GM23338 (cell line): ENCODE measurements at places on chromosomes 13 and 19.

DNA sequence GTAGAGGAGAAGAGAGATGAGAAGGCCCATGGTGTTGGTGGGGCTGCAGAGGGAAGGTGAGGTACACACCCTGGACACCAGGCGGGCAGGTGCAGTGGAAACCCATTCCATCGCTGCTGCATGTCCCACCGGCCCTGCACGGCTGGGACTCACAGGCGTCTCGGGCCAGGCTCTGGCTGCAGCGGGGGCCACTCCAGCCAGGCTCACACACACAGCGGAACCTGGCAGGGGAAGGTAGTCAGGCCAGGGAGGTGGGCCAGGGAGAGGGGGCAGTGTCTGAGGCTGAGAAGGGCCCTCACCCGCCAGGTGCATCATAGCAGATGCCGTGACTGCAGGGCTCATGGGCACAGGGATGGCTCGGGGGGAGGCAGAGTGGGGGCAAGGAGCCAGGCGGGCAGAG lies 15.6 kb downstream of the NOTCH3 start:
- DNase-seq, result no peak

- DNase-seq, result no peak
Measured at GRCh38 chr13:37294472-37294871, 189.0 kb upstream of the CSNK1A1L start.

- no peak for DNase-seq
Measured at GRCh38 chr13:93926425-93926824, 553.1 kb downstream of the DCT start.

GRCh38 chr19:8539621-8540149 lies 25.7 kb upstream of the ZNF414 start:
- no peak for DNase-seq

GRCh38 chr13:39665763-39666162 lies 10.3 kb downstream of the COG6 start:
- DNase-seq, result no peak

GRCh38 chr13:88729605-88730004 lies 1058.4 kb downstream of the SLITRK5 start:
- DNase-seq, result no peak

DNA sequence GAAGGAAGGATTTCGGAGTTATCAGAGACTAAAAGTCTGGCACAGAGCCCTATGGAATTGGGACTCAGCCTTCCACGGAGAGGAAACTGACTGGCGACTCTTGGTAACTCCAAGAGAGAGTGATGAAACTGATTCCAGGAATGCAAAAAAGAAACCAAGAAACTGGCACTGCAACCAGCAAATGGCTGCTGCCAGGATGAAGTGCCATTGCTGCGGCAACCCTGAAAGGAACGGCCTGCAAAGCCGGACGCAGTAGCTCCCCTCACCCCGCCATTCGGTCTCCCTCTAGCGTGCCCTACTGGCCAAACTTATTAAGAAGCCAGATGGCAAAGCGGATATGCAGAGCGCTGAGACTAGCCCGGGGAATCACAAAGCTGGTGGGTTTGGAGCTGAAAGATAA lies 236.0 kb downstream of the PCDH9 start:
- DNase-seq, result peak; percentile 95

GRCh38 chr13:51218626-51219025 lies 3.6 kb upstream of the FAM124A start:
- no peak for DNase-seq

- no peak for DNase-seq
Measured at GRCh38 chr19:50380751-50381151, 3.4 kb upstream of the POLD1 start.

DNA sequence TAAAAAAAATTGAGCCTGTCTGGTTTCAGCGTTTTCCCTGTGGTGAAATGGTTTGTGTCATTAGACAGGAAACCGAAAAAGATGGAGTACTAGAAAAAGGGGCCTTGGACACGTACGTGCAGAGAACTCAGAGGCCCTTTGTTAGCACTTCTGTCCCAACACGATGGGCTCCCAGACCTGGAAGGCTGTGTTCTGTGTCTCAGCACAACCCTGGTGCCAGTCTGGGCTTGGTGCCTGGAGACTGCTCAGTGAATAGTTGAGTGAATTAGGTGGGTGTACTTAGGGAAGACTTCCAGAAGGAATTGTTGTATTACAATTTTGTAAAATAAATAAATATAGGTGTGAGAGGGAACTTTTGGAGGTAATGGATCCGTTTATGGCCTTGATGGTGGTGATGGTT lies 8.7 kb downstream of the ZNF71 start:
- DNase-seq, result no peak

- DNase-seq, result peak; percentile 37
Measured at GRCh38 chr19:41323430-41324125, 13.6 kb downstream of the CCDC97 start.

- peak; percentile 23 for DNase-seq
Measured at GRCh38 chr13:69769608-69770007, 338.0 kb upstream of the ATXN8OS start.

- DNase-seq, result no peak
Measured at GRCh38 chr13:46595885-46596275, 42.9 kb downstream of the LRCH1 start.

GRCh38 chr19:13840305-13841085 lies 36.4 kb upstream of the NANOS3 start:
- DNase-seq, result no peak

DNA sequence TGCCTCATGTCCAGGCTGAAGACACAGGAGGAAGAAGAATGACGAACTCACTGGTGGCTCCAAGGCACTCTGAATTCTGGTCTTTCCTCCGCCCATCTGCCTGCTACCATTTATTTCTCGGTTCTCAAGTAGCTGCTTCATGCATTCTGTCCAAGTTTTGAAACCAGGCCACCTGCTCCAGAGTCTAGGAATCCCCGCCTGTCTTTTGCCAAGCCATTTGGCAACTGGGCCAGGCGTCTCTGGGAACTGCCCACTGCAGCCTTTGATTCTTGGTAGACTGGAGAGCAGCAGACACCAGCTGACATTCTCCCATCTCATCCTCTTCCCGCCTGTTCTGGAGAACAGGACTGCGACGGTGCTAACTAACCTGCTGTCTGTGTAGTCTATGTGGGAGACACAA lies 10.8 kb downstream of the SLC35E1 start:
- DNase-seq, result no peak

- DNase-seq, result no peak
Measured at GRCh38 chr13:72920097-72920496, 138.2 kb downstream of the PIBF1 start.

- no peak for DNase-seq
Measured at GRCh38 chr19:41410336-41411054, 12.9 kb downstream of the BCKDHA start.

DNA sequence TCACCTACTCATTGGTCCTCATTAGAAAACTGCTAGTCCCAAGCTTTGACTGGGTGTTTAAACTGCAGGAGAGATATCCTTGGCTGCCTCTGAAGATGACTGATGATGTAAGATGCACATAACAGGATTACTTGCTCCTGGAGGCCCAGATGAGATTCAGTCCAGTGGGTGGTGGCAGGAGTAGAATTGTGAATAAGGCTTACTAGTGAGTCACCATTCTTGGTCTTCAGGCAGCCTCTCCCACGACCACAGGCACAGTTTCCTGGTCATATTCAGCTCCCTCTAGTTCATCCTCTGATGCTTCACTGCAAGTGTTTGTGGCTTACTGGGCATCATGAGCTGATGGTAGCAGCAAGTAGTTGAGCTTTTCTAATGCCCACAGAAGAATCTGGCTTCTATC lies 12.1 kb downstream of the SERTM1 start:
- no peak for DNase-seq

DNA sequence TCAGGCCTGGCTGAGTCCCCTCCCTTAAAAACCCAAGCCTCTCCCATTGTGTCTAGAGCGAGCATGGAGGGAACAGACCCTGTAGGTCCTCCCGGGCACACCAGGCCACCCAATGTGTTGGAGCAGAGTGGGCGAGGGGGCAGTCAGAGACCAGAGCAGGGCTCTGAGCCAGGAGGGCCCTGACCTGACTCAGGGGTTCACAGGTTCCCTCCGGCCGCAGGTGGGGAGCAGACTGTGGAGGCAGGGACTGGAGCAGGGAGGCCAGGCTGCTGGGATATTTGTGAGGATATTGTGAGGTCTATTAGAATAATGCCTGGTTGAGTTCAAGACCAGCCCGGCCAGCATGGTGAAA lies 1.6 kb upstream of the TYROBP start:
- no peak for DNase-seq

DNA sequence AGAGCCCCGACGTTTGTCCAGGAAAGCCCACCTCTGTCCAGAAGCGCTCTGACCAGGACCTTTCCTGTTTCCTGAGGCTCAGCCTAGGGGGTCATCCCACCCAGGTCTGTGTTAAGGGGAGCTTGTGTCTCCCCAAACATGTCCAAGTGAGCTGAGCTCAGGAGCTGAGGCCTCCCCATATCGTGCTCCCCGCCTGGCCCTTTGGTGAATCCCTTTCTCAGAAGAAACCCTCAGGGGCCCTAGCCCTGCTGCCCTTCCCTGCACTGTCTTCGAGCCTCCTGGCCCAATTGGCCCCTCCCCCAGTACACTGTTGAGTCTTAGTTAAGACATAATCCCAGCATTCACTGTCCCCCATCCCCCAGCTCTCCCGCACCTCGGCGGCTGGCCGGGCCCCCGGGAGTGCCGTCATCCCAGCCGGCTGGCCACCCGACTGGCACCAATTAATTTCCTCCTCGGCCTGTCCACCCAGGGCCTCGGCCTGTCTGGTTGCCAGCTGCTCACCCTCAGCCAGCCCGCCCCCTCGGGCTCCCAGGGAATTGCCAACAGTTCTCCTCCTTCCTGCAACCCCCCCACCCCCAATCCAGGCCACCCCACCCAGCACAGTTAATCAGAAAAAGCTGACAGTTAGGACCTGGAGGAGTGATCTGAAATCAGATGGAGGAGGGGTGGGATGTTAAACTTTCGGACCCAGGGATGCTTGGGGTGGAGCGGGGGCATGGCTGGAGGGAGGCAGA lies 13.6 kb downstream of the IER2 start:
- peak; percentile 90 for DNase-seq

DNA sequence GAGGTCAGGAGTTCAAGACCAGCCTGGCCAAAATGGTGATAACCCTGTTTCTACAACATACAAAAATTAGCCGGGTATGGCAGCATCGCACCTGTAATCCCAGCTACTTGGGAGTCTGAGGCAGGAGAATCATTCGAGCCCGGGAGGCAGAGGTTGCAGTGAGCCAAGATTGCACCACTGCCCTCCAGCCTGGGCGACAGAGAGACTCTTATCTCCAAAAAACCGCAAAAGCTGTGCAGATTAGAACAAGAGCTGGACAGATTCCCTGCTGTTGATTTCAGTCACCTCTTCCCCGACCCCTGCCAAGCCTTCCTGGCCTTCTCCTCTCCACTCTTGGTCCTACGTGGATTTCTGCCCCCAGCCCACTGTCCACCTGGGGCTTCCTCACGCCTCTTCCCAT lies 8.3 kb downstream of the CAMSAP3 start:
- no peak for DNase-seq

DNA sequence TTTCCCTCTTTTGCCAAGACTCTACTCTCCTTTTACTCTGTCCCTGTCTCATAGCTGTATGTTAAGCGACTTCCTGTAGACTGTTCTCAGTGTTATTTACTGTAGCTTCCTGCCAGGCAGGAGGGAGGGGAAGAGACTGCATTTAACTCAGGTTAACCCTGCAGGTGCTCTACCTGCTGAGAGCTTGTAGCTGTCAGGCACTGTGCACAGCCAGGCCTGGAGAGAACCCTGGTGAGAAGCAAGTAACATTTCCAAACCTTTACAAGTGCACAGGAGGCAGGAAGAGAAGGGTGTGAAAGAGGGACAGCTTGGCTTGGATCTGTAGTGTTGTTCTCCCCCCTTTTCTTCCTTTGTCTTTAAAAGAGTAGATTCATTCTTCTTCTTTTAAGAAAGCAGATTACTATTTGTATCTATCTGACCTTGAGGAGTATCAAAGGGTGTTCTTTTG lies 167.1 kb downstream of the LMO7 start:
- DNase-seq, result peak; percentile 85

- peak; percentile 41 for DNase-seq
Measured at GRCh38 chr13:45683701-45684100, 18.4 kb upstream of the CBY2 start.

- DNase-seq, result peak; percentile 7
Measured at GRCh38 chr19:19534556-19535265, 3.4 kb upstream of the CILP2 start.

GRCh38 chr13:89751432-89751930 lies 1596.0 kb upstream of the MIR17HG start:
- no peak for DNase-seq

- peak; percentile 3 for DNase-seq
Measured at GRCh38 chr19:6803036-6803404, 30.5 kb downstream of the VAV1 start.

GRCh38 chr13:111202156-111202621 lies 87.1 kb downstream of the ARHGEF7 start:
- DNase-seq, result peak; percentile 39

DNA sequence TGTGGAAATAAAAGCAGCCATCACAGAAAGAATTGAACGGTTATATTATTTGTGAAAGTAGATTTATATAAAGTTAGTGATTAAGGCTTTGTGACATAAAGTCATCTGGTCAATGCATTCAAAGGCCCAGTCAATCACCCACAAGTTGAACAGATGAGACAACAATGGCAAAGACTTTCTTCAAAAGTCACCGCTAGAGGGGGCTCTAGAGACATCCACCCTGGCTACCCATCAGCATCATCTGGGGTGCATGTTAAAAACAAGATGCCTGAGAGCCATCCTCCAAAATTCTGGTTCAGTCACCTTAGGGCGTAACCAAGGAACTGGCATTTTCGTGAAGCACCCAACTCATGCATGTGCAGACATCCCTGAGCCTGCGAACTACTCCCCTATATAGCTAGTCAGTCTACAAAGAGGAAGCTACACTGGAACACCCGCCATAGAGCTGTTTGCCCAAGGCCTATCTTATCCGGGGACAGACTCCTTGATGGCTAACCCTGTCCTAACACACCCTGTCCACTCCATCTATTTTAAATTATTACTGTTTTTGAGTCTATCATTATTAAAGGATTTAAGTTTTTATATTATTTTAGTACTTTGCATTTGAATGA lies 970.5 kb downstream of the UQCRFS1 start:
- peak; percentile 83 for DNase-seq

DNA sequence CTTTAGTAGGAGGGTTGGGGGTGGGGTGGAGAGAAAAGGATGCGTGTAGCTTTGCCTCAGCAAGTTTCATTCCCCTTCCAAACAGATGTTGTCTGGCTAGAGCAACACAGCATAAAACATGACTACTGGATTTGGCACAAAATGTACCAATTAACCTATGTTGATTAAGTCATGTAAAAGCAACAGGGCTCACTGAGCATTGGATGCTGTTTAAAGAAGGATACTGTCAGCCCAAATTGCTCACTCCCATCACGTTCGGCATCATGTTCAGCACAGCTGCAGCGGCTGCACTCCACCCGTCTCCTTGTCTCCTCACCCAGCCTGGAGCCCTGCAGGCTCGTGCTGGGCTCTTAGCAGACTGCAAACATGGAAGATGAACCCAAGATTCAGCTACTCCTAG lies 77.5 kb downstream of the DLEU7 start:
- DNase-seq, result no peak

DNA sequence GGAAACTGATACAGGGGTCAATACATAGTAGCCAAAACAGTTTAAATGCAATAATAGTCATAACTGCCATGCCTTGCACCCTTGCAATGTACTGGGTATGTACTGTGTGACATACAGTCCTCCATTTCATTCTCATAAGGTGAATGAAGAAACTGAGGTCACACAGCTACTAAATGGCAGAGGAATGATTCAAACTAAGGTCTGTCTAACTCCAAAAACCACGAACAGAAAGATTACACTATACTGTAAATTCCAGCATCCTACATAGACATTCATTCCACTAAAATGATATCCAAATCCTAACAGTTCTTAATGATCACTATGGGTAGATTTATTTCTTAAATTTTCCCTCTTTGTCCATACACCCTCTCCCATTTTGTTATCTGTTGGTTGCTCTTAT lies 238.1 kb upstream of the SERP2 start:
- DNase-seq, result no peak
